ENCODE measurements at places on chromosomes 11 and 22. TPM values are rescaled to one million over a fixed set of nuclear protein-coding genes. Genes with fewer than 3 reads are reported as not detected.
A peak's percentile ranks its signal among the peaks of the same experiment; 100 is the strongest.

PHRF1 gene
- 13.9 TPM for polyA plus RNA-seq

- DNase-seq: peak; percentile 23
These were observed 12.5 kb downstream of the QSER1 start for GRCh38 chr11:32905028-32905667.

DNA sequence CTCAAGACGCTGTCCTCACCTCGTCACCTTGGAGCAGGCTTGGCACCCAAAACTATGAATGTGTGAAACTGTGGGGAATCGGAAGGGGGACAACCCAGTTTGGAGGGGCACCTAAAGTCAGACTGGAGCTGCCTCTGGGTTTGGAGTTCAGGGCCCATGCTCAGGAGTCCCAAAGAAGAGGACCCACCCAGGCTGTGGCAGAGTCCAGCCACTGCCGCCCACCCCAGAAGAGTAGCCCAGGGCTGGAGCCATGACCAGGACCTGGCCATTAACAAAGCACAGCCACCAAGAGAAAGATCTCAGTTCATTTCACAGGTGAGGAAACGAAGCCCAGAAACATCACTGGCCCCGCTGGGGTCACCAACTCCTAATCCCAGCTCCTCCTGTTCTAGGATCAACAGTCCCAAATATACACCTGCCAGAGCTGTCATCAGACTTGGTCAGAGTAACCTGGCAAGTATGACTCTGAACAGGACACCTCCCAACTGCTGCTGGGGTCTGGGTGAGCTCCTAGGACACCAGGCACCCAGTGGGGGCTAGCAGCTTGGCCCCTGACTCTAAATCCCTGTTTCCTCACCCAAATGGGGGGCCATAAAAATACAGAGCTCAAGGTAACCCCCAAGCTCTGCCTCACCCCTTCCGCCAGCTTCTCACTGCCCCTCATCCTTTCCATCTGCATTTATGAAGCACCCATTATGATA lies 2.7 kb downstream of the RAB3IL1 start:
- no peak for DNase-seq

DNA sequence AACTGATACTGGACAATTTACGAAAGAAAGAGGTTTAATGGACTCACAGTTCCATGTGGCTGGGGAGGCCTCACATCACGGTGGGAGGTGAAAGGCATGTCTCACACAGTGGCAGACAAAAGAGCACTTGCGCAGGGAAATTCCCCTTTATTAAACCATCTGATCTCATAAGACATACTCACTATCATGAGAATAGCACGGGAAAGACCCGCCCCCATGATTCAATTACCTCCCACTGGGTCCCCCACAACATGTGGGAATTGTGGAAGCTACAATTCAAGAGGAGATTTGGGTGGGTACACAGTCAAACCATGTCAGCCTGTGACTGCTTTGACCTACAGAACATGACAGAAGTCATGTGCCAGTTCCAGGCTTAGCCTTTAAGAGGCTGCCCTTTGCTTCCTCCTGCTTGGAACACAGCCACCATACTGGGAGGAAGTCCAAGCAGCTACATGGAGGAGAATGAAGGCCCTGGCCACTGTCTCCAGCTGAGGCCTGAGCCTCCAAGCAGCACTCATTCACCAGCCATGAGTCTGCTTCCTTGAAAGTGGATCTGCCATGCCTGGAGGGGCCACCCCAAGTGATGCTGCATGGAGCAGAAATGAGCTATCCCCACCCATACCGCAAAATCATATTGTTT lies 10.9 kb upstream of the GAL start:
- no peak for DNase-seq

GRCh38 chr22:42317008-42317407 lies 46.6 kb upstream of the TCF20 start:
- peak; percentile 33 for DNase-seq

- DNase-seq: peak; percentile 85
These were observed at the start of gene TTC12 for GRCh38 chr11:113314389-113315301. Gene TTC12, plus strand, starts transcription at chr11:113314583. Its CDS starts 1,675 bp downstream, at chr11:113316258.

- DNase-seq: no peak
These were observed 295.6 kb downstream of the NTM start for GRCh38 chr11:131666006-131666405.

DNA sequence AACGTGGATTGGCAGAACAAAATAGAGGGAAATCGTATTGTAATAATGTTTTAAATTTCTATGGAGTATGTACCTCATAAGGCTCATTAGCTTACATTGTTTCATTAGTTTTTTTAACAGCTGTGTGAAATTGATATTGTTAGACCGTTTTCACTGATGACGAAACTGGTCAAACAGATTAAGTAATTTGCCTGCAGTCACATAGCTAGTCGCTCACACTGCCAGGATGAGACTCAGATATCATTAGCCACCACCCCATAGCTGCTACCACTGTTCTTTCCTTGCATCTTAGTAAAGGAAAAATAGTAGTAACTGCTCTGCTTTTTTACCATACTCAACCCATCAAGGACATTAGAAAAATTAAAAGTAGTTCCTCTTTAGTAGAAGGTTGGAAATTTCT lies 64.0 kb downstream of the DKK3 start:
- no peak for DNase-seq

- DNase-seq: no peak
These were observed 292.5 kb downstream of the BRD1 start for GRCh38 chr22:49535126-49535525.

DNA sequence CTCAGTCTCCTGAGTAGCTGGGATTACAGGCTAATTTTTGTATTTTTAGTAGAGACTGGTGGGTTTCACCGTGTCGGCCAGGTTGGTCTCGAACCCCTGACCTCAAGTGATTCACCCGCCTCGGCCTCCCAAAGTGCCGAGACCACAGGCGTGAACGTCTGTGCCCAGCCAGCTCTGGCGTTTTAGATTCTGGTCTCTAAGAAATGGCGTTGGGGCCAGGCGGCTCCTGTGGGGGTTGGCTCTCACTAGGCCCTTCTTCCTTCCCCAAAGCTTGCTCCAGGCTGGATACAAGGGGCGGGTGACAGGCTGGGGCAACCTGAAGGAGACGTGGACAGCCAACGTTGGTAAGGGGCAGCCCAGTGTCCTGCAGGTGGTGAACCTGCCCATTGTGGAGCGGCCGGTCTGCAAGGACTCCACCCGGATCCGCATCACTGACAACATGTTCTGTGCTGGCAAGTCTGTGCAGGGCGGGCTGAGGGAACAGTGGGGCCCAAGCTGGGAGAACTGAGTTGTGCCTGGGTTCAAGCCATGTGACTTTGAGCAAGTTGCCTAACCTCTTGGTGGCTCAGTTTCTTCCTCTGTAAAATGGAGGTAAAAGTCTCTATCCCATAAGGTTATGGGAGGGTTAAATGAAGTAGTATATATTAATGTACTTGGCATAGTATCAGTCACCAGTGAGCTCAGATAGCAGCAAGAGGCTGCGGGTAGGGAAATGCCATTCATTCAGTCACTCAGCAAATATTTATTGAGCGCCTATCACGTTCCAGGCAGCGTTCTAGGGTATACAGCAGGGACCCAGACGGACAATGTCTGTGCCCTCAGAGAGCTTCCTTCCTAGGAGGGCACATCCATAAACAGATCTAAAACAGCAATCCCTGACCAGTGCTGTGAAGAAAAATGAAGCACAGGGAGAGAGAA lies 10.4 kb downstream of the F2 start:
- no peak for DNase-seq

OOSP2 gene
- not detected for polyA plus RNA-seq

ARHGAP1 gene
- polyA plus RNA-seq: 35.0 TPM

- no peak for DNase-seq
These were observed 236.8 kb downstream of the BUD13 start for GRCh38 chr11:116535994-116536393.

DNA sequence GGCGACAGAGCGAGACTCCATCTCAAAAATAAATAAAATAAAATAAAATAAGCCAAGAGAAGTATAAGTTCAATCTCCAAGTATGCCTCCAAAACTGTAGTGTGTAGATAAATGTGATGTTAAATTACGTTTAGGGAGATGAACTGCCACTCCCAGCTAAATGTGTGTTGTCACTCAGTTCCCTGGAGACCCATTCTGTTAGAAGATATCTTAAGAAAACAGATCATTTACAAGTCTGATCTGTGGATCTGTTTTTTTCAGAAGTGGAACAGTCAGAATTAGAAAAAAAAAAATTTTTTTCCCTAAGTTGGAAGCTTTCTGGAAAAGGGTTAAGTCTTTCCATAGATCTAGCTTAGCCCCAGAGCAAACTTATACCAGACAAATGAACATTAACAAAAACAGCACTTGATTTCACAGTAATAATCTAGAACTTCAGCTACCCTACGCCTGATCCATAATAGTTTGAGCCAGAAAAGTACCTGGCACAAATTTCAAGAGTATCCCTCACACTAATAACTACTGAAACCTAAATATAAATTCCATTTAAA lies 18.2 kb downstream of the CELF1 start:
- DNase-seq: no peak

TUBA8 gene
- polyA plus RNA-seq: 23.3 TPM

TRIM49 gene
- not detected for polyA plus RNA-seq

GRCh38 chr11:109619498-109619897 lies 197.5 kb downstream of the C11orf87 start:
- DNase-seq: no peak

ATP6V1E1 gene
- 71.5 TPM for polyA plus RNA-seq

RASD2 gene
- polyA plus RNA-seq: 15.7 TPM

GRCh38 chr11:46345881-46346484 lies 1.3 kb upstream of the DGKZ start:
- DNase-seq: no peak

- DNase-seq: no peak
These were observed 98.0 kb upstream of the OR5AK2 start for GRCh38 chr11:56890584-56891305.

- no peak for DNase-seq
These were observed 689.9 kb upstream of the CCDC90B start for GRCh38 chr11:83976086-83976485.

- no peak for DNase-seq
These were observed 3.4 kb downstream of the PAK1 start for GRCh38 chr11:77470504-77470903.

DNA sequence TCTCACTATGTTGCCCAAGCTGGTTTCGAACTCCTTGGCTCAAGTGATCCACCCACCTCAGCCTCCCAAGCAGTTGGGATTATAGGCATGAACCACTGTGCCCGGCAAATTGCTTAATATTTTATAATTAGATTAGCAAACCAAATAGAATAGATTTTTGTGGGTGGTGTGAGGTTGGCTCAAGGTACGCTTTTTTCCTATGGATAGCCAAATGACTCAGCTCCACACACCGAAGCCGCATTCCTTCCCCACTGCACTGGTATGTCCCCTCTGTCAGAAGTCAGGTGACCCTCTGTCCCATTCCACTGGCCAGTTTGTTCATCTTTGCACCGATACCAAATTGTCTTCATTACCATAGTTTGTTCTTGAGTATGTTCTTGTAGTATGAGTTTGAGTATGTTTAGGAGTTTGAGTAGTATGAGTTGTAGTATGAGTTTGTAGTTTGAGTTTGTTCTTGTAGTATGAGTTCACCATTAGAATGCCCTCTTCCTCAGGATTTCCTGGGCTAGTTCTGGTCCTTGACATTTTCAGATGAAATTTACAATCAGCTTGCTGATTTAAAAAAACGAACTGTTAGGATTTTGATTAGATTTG lies 19.4 kb downstream of the SUSD2 start:
- no peak for DNase-seq

- no peak for DNase-seq
These were observed 13.1 kb upstream of the HIKESHI start for GRCh38 chr11:86288776-86289507.

- no peak for DNase-seq
These were observed 98.2 kb upstream of the MTMR2 start for GRCh38 chr11:96021901-96022650.

- DNase-seq: no peak
These were observed 17.9 kb upstream of the RRAS2 start for GRCh38 chr11:14376920-14377319.

BRSK2 gene
- polyA plus RNA-seq: 1.9 TPM

DNA sequence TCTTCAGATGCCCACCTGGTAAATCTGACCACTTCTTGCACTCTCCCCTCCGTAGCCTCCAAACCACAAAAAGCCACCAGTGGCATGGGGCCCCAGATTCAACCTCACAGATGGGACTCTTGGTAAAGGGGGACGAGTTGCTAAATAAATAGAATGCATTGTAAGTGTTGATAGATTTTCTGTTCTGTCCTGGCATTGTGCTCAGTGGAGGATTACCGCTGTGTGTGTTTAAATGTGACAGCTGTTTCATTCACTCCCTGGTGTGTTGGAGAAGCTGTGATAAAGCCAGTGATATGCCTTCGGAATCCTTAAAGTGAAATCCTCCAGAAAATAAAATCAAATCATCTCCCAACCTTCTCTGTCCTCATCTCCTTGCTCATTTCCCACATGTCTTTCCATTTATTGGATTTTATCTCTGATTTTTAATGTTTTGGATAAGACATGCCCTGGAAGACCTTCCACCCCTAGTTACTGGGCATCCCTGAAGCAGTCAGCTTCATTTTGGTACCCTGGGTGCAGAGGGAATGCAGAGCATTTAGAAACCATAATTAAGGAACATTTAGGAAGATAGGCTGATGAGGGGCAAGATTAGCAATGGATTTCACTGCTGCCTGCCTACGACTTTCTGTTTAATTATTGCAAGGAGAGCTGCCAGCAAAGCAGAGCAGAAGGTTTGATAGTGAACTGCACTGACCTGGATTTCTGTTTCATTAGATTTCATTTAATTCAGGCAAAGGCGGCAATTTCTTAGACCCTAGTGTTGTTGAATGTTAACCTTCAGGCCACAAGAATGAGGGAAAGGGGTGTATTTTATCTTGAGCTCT lies 460.9 kb upstream of the KIRREL3 start:
- peak; percentile 25 for DNase-seq

- DNase-seq: no peak
These were observed 212.7 kb upstream of the CADM1 start for GRCh38 chr11:115716601-115717529.

SNX15 gene
- 25.7 TPM for polyA plus RNA-seq

DNA sequence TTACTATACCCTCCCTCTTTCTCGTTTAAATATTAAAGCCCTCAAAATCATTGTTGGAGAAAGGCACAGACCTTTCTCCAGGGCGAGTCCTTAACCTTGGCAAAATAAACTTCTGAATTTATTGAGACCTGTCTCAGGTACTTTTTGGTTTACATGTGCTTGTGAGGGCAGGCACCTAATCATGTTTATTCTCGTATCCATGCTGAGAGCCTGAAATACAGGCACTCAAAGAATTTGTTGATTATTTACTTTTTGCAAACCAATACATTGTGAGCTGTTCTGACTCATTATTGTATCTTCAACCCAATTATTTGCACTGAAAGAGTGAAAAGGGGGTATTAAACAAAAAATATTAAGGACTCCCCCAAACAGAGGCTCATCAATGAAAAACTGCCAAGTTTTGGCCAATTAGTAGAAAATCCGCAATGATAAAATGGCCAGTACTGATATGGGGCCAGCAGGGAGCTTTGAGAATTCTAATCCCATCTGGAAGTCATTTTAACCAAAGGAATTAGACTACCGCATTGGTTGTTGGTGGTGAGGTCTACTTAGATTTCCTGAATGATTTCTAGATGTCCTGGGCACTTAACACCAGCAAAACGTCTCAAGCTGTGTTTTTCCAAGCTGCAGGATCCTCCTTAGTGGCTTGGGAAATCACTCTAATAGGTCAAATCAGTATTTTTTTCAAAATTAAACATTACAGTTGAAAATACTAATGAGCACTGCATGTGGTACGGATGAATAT lies 157.3 kb downstream of the SWAP70 start:
- DNase-seq: peak; percentile 38

PTGDR2 gene
- polyA plus RNA-seq: 0.67 TPM

All from muscle of back (tissue), 13 donors.